Cardiac fibroblast (primary cell): ENCODE measurements at places on chromosomes 6 and 20.

- no peak for DNase-seq
Observed at GRCh38 chr6:79373880-79374279, 139.4 kb upstream of the HMGN3 start.

DNA sequence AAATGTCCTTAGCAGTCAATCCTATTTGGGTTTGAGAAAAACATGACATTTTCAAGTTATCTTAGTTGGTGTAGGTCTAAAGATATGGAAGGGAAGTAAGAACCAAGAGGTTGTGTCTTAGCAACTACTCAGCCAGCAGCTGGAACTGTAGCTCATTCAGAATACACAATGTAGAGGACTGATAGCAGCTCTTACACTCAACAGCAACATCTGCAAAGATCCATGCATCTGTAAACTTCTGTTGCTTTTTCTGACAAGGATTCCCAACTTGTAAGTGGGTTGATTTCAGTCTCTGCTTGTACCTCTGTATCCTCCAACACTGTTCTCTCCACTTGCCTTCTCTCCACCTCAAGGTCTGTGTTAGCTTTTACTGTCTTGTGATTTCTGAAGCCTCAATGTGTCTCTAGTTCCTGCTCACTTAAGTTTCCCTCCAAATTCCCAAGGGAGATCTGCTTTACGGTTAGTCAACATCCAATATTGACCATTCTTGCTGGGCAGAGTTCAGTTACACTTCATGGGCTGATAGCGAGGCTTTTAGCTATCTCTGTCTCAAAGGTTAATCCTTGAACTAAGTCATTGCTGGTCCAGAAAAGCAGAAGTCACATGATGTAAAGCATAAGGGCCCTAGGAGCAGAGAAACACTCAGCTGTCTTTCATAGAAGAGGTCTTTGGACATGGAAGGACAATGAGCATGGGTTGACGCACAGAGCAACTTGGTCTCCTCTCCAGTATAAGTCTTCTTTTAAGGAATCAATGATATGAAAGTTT, 71.6 kb upstream of the LGSN start:
- no peak for DNase-seq

DNA sequence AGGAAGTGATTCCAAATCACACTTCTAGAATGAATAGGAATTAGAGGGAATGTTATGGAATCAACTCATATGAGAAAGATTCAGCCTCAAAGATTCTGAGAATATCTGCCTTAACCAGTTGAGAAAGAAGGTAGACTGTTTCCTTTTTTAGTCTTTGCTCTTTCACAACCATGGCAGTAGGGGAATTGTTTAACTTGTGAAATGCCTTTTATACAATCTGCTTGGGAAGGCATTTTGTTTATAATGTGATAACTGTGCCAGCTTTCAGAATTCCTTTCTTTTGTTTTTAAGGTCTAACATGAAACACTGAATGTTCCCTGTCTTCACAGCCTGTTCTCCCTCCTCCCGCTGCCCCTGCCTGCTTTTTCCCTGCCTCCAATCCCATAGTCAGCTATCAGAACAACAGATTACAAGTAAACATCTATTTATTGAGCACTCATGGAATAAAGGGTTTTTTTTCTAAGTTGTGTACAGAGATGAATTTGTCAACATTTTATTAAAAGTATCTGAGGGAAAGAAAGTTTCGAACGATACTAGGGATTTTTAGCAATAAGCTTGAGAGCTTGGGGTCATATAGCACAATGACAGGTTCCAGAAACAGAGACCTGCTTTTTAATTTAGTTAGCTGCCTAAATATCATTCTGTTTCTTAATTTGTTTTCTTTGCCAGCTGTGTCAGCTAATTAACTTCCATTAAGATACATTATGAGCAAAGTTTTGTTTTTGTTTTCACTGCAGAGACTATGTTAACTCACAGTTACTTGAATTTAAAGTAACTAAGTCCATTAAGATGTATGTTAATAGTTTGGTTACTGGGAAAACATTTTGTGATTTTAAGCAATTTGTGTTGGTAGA, 28.3 kb upstream of the FBXO30 start:
- peak; percentile 76 for DNase-seq

DNA sequence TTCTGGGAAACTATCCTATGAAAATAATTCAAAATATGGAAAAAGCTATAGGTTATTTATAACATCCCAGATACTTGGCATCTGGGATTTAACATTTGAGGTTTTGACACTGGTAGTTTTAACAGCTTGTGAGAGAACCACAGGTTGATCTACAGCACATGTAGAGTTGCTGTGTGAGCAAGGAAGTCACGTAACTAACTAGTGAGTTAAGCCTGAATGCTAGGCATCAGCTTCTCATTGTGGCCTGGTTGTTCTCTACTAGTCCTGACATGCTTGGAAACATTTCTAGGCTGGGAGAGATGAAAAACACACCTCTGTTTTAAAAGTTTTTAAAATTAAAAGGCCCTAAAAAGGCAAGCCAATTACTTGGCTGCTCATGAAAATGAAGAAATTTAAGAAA, 28.2 kb downstream of the ESF1 start:
- DNase-seq, result no peak

GRCh38 chr6:30192076-30192475, 21.1 kb downstream of the TRIM26 start:
- no peak for DNase-seq

GRCh38 chr6:100420711-100421110, 44.0 kb downstream of the SIM1 start:
- no peak for DNase-seq

DNA sequence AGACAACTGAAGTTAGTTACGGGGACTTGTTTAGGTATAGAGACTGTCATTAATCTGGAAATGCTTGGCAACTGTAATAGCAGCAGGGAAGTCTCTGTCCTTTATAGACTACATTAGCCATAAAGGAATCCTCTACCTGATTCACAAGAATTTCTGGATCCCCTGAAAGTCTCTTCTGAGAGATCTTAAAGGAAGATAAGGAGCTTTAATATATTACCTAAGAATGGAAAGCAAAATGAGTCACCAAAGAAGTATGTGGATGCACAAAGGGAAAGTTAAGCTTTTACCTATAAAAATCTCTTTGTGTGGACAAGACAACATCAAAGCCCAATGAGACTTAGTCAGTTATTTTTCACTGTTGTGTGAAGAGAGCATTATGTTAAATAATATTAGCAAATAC, 92.2 kb upstream of the RSPO3 start:
- peak; percentile 7 for DNase-seq

DNA sequence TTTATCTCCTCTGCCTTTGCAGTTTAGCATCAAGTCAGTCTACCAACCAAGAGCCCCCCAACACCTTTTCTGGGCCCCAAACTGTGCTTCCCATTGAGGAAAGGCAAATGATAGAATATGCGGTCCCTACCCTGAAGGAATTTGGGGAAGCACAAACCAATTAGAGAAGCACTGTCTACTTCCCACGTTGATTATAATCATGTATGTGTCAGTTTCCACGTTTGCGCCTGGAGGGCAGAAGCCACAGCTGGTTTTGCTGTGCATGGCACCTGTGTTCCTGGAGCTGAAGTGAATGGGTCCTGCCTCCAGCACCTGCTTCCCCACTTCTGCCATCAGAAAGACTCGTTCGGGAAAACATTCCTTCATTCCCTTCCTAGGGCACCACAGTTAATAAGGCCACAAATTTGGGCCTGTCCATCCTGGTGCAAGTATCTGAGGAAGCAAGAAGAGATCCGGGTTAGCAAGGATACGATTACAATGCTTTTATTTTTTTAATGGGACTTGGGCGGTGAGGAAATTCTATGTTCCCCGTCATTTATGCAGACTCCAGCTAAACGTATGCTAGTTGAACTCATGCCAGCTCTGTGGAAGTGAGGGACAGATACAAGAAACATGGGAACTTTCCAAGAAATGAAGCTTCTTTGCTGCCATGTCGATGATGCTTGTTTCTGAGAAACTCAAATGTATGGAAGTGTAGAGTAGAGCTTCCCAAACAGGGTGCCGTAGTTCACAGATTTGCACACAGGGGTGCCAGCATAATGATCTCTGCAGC, 333.5 kb downstream of the NRN1 start:
- no peak for DNase-seq

DNA sequence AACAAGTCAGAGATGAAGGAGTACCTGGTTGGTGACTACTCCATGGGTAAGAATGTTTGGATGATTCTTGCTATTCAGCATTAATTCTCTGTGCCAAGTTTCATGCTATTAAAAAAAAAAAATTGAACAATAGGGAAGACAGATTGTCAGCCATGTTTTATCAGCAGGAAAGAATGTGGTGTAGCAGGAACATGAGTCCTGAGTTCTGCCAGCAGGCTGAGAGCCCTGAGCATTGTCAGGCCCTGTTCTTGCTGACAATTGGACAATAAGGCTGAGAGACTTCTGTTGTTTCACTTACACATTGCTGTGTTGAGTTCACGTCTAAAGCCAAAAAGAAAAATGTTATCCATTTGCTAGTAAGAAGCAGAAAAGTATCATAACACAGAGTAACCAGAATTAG, 70.4 kb upstream of the SMIM28 start:
- peak; percentile 62 for DNase-seq

- no peak for DNase-seq
Observed at GRCh38 chr6:98041056-98041455, 758.0 kb upstream of the MMS22L start.

GRCh38 chr20:44678242-44678641, 26.7 kb upstream of the ADA start:
- DNase-seq, result no peak

GRCh38 chr20:22374678-22375590, 209.4 kb downstream of the FOXA2 start:
- peak; percentile 55 for DNase-seq

- no peak for DNase-seq
Observed at GRCh38 chr20:49160057-49160929, 27.8 kb downstream of the STAU1 start.

DNA sequence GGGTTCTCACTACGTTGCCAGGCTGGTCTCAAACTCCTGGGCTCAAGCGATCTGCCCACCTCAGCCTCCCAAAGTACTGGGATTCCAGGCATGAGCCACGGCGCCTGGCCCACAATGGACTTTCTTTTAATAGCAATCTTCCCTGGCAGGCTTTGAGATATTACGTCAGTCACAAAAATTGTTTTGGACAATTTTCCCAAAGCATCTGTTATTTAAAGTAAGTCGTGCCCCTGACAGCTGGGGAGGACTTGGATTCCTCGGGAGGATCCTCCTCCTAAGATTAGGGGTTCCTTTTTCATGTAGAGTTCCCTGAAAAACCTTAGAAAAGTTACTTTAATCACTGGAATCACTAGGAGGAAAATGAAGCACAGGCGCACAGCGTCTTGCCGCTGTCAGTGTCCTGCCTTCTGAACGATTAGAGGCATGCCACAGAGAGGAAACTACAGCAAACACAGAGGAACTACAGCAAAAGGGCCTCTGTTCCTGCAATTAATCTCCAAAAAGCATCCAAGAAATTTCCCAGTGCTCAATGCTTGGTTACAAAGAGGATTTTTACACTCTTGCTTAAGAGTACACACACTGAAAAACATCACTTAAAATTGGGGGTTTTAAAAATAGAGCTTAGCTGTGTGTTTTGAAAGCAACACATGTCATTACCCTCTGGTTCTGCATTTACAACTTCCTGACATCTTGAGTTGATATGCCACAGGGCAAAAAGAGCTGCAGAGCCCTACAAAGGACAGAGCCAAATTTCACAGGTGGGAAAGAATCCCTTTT, 4.5 kb downstream of the ACSS1 start:
- peak; percentile 41 for DNase-seq

DNA sequence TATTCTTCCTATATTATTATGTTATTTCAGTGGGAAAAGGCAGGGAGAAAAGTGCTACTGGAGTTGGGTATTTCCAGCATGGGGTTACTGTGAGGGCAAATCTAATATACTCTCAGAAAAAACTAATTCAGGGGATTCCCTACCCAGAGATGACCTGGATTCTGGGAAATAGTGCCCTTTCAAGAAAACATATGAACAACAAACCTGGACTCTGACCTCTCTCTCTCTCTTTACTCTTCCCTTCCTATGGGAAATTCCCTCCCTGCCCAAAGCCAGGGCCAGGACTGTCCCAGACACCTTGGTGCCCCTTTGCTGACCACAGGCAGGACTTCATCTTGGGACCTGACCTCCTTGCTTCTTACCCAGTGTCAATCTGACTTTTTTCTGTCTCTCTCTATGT, 1.6 kb upstream of the UBD start:
- DNase-seq, result no peak

GRCh38 chr6:149275621-149276020, 41.9 kb upstream of the TAB2 start:
- no peak for DNase-seq

DNA sequence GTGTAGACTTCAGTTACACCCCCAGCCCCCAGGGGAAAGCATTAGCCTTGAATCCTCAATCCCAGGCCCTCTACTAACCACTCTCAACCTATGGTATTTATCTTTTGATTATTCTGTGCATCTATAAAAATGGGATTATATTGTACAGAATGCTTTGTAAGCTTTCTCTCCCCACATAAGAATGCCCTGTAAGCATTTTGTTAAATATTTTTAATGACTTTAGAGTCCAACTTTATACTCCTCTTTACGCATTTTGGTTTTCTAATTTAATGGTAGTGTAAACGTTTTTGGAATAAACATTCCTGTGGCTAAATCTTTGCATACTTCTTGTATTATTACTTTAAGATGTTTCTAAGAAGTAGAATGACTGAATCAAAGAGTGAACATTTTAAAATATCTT, 35.4 kb downstream of the FBXO9 start:
- no peak for DNase-seq

- no peak for DNase-seq
Observed at GRCh38 chr6:14425805-14426204, 308.2 kb downstream of the CD83 start.

DNA sequence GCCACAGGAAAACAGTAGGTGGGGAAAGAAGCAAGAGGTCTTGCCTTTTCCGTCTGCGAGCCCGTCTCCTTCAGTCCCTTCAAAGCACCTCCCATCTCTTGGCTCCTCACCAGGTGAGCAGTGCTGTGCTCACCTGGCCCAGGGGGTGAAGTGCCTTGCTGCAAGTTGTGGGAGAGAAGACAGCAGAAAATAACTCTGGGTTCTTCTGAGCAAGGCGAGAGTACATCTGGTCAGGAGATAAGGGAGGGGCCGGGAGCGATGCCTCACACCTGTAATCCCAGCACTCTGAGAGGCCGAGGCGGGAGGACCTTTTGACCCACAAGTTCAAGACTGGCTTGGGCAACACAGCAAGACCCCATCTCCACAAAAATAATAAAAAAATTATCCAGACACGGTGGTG, 35.6 kb upstream of the TGM3 start:
- no peak for DNase-seq

GRCh38 chr6:132096996-132097395, 145.8 kb upstream of the CCN2 start:
- no peak for DNase-seq

GRCh38 chr20:17505636-17506517, 25.3 kb downstream of the BFSP1 start:
- DNase-seq, result peak; percentile 35

DNA sequence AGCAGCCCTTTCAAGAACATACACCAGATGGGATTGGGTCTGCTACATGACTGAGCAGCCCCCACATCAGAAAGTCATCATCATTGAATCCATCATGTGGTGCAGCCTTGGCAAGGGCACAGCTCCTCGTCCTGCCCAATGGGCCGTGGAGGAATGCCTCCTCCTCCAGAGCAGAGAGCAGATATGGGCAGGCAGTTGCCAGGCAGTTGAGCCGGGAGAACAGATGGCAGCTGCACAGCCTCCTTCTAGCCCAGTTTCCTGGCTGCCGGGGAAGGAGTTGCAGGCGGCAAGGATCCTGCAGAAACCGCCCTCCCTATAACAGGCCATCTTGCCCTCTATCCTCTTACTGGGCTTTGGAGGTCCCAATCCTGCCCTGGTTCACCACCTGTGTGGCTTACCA, 11.9 kb upstream of the ZFAND3 start:
- DNase-seq, result no peak
